Stimulated activated CD8-positive, alpha-beta memory T cell treated with anti-CD3 and anti-CD28 coated beads, Interleukin-12 subunit alpha, Interleukin-12 subunit beta, amount 100 ng/mL, for 4 hours (primary cell): ENCODE measurements at places on chromosomes 7 and 10.

DNA sequence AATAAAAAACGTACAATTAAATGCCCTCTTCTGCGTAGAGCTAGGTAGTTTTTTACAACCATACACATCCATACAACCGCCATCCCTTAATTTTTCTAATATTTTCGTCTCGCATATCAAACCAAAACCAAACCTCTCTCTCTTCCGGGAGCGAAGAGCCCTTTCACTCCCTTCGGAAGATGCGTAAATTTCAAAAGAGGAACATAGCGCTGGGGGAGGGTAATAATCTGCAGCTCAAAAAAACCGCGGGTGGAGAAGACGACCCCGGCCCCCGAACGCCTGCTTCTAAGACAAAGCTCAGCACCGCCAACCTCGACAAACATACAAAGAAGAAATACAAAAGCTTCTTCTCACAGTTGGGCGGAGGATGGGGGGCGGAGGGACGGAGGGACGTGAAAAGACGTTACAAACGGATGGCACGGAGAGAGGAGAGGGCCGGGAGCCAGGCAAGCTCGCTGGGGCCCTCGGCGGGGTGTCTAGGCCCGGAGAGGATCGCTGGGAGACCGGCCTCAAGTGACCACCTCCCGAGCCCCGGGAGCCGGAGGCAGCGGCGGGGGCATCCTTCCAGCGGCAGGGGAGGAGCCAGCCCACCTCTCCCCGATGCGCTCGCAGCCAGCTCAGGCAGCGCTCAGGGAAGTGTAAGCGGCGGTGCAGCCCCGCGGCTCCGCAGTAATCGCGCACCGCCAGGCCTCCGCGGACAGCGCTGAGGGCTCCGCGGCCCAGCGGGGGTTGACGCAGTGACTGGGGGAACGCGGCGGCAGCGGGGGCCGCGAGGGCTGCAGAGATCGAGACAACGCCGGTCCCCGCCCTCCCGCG, 851 bp downstream of the MKRN1 start:
- no peak for DNase-seq

GRCh38 chr10:102152545-102152890, 329 bp downstream of the NOLC1 start:
- no peak for DNase-seq

- no peak for DNase-seq
Observed at GRCh38 chr7:30352169-30352568, 67.8 kb downstream of the ZNRF2 start.

- no peak for DNase-seq
Observed at GRCh38 chr7:85522070-85522469, 335.2 kb upstream of the SEMA3D start.

DNA sequence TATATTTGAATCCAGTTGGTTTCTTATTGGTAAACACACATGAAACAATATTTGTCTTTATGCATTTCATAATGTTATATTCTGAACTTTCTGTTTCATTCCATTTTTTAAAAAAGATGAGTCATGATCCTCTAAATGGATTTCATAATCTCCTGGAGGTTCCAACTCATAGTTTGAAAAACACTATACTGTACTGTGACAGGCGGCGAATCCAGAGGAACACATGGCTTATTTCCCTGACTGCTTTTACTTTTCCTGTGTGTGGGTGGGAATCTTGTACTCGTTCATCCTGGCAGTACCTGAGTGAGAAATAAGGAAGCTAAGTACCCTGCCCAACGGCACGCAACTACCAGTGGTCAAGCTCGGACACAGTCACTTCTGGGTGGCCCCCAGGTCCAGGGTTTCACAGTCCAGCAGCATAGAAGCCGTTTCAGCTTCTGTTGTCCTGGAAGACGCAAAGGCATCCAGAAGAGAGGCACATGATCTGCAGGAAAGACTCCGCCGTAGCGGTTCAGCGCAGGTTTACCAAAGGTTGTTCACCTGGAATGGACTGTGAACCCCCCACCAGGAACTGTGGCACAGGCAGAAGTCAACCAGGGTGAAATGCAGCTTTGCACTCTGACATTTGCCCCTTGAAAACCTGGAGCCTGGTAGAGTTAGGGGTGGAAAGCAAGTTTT, 117.7 kb downstream of the CCNY start:
- no peak for DNase-seq

DNA sequence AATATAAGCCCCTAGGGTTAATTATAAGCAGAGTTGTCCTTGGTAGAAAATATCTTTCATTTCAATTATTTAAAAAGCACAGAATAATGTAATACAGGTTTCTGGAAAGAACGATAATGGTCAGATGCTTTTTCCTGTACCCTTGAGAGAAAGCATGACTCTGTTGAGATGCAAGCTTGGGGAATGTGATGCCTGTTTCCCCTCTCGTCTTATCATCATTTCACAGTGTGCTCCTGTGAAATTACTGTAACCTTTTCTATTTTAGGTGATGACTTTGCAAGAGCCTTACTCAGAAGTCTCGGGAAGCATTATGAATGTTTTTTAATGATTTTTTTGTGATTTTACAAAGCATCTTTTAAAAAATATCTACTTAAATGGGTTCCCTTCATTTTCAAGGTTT, 243.0 kb downstream of the POLR1F start:
- DNase-seq = no peak

- no peak for DNase-seq
Observed at GRCh38 chr10:132308587-132309470, 1.1 kb upstream of the STK32C start.
